ENCODE measurements at places on chromosomes 16 and 17.
A peak's percentile ranks its signal among the peaks of the same experiment; 100 is the strongest.

DNA sequence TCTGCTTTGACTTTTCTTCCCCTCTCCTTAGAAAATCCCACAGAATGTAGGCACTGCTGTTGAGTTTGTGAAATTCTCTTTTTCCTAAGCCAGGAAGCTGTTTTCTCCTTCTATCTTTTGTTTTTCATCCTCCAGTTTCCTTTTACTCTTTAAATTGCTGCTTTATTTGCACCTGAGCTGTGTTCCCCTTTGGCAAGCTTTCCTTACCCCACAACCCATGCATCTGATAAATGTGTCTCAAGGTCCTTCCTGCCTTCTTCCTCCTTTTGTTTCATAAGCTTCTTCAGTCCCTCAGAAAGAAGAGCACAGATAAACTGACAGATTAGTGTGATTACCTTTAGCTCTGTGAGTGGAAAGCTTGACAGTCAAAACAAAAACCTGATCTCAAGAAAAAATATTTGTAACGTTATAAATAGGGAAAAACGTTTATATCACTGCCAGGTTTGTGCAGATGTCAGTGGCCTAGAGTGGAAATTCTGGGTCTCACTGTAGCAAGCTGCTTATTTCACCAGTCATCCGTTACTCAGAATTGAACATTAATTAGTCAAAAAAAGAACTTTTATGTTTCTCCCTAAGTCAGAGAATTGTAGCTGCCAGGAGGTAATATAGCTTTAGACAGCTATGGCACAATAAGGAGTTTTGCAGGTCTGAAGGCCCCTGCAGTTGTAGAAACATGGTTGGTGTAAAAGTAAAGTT, 23.6 kb downstream of the GSDMB start:
- H3K36me3 ChIP-seq: peaks cover 6% of the 10 kb centered on the region
- no peaks in the 10 kb centered on the region for H3K27me3 ChIP-seq
- H3K4me1 ChIP-seq: peaks cover 12% of the 10 kb centered on the region
- DNase-seq: peak; percentile 2
- peak overlapping the region; percentile 74 for H3K27ac ChIP-seq
- peak overlapping the region; percentile 71 for H3K4me3 ChIP-seq

DNA sequence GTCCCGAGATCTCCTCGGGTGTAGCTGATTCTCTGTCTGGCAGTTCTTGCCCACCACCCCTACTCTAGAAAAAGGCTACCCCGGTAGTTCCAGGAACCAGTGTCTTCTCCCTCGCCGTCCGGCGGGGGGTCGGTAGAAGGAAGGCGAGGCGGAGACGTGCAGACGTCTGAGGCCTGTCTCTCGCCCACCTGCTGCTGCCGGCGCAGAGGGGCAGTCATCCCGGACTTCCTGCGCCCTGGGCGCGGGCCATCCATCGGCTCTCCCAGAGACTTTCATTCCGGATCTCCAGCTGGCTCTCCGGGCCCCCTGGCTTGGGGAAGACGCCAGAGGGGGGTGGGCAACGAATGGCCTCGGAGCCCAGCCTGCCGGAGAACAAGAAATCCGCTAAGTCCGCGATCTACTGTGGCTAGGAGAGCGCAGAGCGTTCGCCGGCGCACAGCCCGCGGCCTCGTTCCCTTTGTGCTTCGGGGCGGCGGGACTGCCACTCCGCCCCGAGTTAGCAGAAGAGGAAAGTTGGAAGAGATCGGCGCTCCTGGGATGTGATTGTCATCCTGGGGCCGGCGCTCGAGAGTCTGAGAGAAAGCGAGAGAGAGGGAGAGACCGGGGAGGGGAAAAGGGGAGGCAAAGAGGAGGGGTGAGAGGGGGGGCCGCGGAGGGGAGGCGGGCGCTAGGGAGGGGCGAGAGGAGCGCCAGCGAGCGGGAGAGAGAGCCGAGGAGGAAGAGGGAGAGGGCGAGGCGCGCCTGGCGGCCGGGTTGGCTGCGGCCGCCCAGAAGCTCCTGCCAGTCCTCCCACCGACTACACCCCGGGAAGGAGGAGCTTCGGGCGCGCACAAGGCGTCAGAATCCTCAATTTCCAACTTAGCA, at the start of gene IRX5:
IRX5 (plus strand) TSS at position 861 of the 864 bp plus-strand sequence. CDS start 334 bp downstream, outside the sequence.
- H3K27me3 ChIP-seq: peaks cover 68% of the 10 kb centered on the region
- H3K4me1 ChIP-seq: peaks cover 37% of the 10 kb centered on the region
- peaks cover 32% of the 10 kb centered on the region for H3K36me3 ChIP-seq
- peak within 1 kb of the TSS; percentile 94 for H3K4me3 ChIP-seq
- no peak within 1 kb of the TSS for H3K27ac ChIP-seq

DNA sequence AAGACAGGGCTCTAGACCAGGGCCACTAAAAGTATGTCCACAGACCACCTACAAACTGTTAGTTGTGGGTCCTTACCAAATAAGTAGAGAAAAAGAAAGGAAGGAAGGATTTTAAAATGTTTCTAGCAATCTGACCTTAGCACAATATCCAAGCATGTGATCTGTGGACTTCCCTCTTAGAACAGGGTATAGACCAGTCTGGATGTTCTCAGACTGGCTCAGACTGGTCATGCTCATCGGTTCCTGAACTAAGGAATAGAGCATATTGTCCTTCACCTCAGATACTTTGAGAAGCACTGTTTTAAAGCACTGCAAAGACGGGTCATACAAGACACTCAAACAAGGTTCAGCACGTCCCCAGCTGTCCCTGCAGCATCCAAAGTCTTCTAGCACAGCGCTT, 25.8 kb downstream of the CUEDC1 start:
- no peak overlapping the region for H3K27ac ChIP-seq
- H3K27me3 ChIP-seq: peaks cover 63% of the 10 kb centered on the region
- no peak overlapping the region for H3K4me3 ChIP-seq
- no peaks in the 10 kb centered on the region for H3K36me3 ChIP-seq

- DNase-seq: no peak
- H3K4me1 ChIP-seq: peaks cover 95% of the 10 kb centered on the region
- peak overlapping the region; percentile 73 for H3K4me3 ChIP-seq
- H3K36me3 ChIP-seq: no peaks in the 10 kb centered on the region
These were observed 58.0 kb downstream of the CREBBP start for GRCh38 chr16:3822366-3823045.

GRCh38 chr16:23508589-23509440, 1.5 kb downstream of the GGA2 start:
- no peaks in the 10 kb centered on the region for H3K27me3 ChIP-seq
- DNase-seq: no peak
- peak overlapping the region; percentile 93 for H3K4me3 ChIP-seq
- peaks cover 18% of the 10 kb centered on the region for H3K36me3 ChIP-seq
